Ascending aorta (tissue), 2 donors: ENCODE measurements at places on chromosomes 12 and 14.

GRCh38 chr12:49543914-49544815, 5.3 kb downstream of the KCNH3 start:
- no peak for DNase-seq

- DNase-seq = no peak
These were observed 138.1 kb upstream of the MED13L start for GRCh38 chr12:116415408-116416108.

GRCh38 chr12:71183846-71184245, 26.0 kb upstream of the TSPAN8 start:
- no peak for DNase-seq

- DNase-seq = no peak
These were observed 13.2 kb downstream of the CLEC4E start for GRCh38 chr12:8527250-8528130.

GRCh38 chr12:44206045-44206444, 370.2 kb downstream of the TMEM117 start:
- no peak for DNase-seq

- no peak for DNase-seq
These were observed 4.3 kb upstream of the GPR132 start for GRCh38 chr14:105069522-105069870.
